ENCODE measurements at places on chromosomes 13 and 19.

GRCh38 chr13:58619396-58620113 is 988.0 kb downstream of the PCDH17 start:
- no peak for DNase-seq

DNA sequence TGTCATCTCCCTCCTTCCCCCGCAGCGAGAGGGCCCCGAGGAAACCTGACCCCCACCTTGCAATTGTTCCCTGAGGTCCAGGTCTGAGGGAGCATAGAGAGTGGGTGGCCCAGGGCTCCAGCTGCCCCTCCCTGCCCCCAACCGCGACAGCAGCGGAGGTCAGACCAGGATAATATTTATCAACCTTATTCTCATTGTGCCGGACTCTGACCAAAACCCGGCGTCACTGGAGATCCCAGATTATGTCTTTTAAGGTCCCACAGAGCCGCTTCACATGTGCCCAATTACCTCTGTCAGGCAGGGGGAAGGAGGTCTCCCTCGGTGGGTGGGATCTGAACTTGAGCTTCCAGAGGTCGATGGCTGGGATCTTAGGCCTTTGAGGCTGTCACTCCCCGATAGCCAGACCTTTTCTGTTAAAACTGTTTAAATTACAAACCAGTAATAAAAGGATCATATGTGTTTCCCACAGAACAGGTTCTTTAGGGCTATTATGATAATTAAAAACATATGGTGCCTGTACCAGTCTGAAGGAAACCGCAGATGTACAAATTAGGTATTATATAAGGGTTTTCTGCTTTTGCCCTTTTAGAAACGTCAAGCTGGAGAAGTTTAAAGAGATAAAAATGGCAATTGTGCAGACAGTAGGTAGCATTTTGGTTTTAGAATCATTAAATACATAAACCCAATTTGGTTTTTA is 195.5 kb downstream of the ZNF536 start:
- DNase-seq, result no peak

DNA sequence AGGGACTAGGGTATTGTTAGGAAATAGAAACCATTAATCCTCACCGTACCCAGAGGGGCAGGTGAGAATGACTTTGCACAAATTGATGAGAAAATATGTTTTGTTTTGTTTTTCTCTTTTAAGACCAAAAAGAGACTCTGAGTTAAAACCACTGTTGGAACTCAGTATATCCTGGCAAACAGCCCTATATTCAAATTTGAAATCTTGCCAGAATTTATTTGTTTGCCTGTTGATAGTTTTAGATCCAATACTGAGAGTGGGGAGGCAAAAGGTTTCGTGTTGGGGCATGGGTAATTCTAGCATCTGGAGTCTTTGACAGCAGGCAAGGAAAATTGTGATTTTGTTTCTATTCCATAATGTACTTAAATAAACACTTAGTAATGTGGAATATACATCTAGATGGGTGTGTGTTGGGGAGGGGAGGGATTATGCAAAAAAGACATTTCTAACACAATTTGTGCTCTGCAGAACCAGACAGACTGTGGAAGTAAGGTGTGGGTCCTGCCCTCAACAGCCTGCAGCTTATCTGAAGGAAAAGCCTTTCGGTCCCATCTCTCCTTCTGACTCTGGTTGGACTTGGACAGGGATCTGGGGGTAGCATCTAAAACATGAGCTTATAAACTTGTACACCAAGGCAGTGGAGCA is 190.7 kb downstream of the OXGR1 start:
- no peak for DNase-seq

DNA sequence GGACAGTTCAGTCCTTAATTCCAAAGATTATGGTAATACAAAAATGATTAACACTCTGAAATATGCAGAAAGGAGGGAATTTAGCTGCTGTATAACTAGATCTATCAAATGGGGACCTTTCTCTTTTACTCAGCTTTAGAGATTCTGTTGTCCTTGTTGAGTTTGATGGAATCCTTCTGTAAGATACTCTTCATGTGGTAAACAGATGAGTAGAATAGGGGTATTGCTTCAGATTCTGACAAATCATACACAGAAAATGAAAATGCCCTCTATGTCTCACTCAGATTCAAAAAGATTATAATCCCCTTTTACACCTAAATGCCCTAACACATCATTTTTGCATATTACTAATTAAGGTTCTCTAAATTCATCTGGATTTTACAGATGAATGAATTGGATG is 50.7 kb downstream of the ARHGAP35 start:
- no peak for DNase-seq

DNA sequence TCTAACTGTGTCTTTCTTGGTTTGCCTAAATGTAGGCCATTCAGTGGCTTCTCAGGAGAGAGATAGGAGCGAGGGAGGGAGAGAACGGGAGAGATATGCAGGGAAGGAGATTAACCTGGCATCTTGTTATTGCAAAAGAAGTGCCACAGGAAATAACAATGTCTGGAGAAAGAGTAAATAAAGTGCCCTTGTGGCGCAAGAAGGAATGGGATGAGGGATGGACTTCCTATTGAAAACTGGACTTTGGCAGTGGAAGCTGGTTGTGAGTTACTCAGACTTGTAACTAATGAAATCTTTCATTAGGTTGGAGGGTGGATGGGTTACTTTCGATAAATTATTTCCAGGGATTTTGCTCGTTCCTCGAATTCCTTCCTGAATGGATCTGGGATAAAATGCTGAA is 136.1 kb downstream of the LACC1 start:
- no peak for DNase-seq

GRCh38 chr19:35935911-35936737 is at the start of gene LRFN3:
Gene LRFN3 (plus strand): TSS chr19:35936374. CDS start chr19:35939426, 3,052 bp downstream.
- peak; percentile 81 for DNase-seq

- no peak for DNase-seq
Measured at GRCh38 chr19:51735759-51736449, 12.1 kb upstream of the HAS1 start.

DNA sequence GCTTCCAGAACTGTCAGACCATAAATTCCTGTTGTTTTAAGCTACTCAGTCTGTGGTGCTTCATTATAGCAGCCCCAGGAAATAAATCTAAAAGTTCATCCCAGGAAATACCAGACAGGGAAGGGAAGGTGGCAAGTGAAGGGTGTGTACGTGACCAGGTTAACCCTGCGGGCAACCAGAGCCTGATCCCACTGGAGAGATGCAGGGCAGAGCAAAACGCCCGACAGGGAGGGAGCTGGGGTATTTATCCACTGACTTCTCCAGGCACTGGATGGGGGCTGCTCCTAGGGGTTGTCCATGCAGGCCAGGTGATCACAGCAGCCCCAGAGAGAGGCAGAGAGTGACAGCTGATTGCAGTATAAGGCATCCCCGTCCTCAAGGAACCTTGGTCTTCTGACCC is 150.9 kb downstream of the CACNA1A start:
- no peak for DNase-seq

DNA sequence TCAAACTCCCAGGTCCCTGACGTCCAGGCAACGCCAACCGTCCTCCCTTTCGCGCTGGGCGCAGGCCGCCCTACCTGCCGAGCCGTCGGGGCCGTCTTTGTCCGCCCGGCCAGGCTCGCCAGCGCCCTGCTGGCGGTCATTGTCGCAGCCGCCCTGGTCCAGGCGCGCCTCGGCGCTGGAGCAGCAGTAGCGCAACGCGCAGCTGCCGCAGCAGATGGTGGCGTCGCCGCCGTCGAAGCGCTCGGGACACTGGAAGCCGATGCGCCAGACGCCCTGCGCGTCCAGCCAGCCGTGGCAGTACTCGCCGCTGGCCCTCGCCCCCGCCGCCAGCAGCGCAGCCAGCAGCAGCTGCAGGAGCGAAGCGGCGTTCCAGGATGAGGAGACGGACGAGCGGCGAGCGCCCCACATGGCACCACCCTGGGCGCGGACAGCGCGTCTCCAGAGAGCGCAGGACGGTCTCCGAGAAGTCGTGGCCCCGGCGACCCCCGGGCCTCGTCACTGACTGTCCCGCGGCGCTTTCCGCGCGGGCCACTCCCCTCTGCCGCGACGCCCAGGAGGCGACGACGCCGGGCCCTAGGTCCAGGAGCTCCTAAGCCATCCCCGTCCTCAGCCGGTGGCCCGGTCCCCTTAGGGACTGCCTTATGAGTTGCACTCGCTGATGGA is 1.1 kb downstream of the SHISA2 start:
- peak; percentile 63 for DNase-seq

GRCh38 chr13:40477623-40478608 is 188.5 kb downstream of the FOXO1 start:
- DNase-seq, result no peak

DNA sequence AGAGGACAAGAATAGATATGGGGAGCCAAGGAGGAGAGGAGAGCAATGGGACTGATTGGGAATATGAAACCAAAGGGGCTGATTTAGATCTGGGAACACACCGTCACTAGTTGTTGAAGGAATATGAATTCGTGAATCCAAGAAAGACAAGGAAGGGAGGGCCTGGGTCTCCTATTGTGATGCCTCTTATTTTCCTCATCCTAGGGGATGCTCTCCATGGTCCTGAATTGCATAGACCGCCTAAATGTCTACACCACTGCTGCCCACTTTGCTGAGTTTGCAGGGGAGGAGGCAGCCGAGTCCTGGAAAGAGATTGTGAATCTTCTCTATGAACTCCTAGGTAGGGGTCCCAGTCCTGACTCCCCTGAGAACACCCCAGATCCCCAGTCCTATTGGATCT is 21.5 kb downstream of the RYR1 start:
- DNase-seq, result no peak

- DNase-seq, result no peak
Measured at GRCh38 chr19:29662604-29663404, 2.5 kb upstream of the PLEKHF1 start.

GRCh38 chr19:19138109-19138981 is at the start of gene TMEM161A:
Gene TMEM161A (minus strand): TSS chr19:19138478. CDS start chr19:19138428, 50 bp downstream.
- DNase-seq, result peak; percentile 99

- DNase-seq, result no peak
Measured at GRCh38 chr13:30312904-30313303, 5.6 kb upstream of the KATNAL1 start.
